Keratinocyte (primary cell): ENCODE measurements at places on chromosomes 7 and 10. TPM values are rescaled to one million over a fixed set of nuclear protein-coding genes. Genes with fewer than 3 reads are reported as not detected.
A peak's percentile ranks its signal among the peaks of the same experiment; 100 is the strongest.

DNA sequence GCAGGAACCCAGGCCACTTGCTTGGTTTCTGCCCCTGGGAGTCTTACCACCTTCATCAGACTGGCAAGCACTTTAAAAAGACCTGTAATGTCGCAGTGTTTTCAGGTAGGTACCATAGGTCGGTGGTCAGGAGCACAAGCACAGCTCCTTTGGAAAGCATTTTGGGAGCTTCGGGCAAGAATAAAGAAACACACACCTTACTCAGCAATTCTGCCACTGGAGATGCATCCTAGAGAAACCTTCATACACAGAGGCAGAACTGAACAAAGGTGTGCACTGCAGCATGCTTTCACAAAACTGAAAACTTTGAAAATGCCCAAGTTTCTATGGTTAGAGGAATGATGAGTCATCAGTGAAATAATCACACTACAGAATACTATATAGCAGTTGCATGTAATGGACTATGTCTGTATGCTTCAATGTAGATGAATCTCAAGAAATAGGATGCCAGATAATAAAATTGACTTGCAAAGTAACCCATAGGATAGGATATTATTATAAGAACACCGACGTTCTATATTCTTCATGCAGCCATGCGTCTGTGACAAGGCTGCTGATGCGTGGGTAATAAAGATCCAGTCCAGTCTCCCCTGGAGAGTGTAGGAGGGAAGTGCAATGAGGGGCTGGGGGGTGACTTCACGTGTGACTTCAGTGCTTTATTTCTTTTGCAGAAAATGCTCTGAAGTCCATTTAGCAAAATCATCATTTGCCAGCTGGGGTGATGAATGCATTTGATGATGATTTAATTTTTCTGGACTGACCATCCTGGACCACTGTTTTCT lies 309.5 kb downstream of the WDR37 start:
- DNase-seq, result no peak

DNA sequence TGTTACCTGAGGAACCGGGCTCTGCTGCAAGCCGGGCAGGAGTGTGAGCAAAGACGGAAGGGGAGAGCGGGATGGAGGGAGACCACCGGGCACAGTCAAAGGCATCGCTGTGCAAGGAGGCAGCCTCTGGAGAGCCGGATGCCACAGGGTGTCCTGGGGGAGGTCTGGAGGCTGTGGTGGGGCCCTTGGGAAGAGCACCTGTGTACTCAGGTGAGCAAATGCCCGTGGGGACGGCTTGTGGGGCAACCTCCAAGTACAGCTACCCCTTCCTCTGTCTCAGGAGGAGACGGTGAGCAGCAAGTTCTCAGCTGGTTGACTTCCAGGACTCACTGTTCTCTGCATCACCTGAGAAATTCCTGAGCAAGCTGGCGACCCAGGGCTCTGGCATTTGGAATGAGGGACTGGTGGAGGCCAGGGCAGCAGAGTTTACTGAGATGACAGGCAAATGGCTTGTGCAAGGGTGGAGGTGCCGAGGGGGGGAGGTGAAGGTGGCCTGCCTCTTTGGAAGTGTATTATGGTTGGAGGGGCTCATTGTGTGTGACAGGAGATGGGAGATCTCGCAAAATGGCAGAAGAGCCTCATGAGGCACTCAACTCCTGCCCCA lies 345.2 kb upstream of the SHH start:
- DNase-seq, result no peak

DNA sequence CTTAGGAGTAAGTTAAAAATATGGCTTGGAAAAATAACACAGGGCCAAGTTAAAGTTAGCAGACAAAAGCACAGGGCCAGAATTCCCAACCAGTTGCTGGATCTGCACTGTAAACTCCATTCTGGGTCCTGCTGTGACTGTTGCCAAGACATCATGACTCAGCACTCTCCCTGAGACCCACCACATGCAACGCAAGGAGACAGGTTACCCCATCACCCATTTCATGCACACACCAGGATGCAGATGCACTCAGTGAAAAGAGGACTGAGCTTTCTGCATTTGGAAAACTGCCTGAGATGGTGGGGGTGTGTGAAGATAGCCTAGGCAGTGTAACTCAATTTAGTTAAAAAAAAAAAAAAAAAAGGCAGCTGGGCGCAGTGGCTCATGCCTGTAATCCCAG lies 97.6 kb upstream of the ZNF438 start:
- no peak for DNase-seq

- peak; percentile 94 for DNase-seq
Observed at GRCh38 chr7:51123322-51124019, 193.1 kb downstream of the COBL start.

GRCh38 chr10:6221971-6222751 lies 19.4 kb downstream of the PFKFB3 start:
- DNase-seq, result peak; percentile 35

AASS gene
- polyA plus RNA-seq, result 5.8 to 10.3 TPM (median 6.8 TPM) in 3 replicates

SLC16A12 gene
- polyA plus RNA-seq, result 0.09 to 0.10 TPM (median 0.10 TPM) in 3 replicates
